ENCODE measurements at places on chromosomes 2 and 18.

DNA sequence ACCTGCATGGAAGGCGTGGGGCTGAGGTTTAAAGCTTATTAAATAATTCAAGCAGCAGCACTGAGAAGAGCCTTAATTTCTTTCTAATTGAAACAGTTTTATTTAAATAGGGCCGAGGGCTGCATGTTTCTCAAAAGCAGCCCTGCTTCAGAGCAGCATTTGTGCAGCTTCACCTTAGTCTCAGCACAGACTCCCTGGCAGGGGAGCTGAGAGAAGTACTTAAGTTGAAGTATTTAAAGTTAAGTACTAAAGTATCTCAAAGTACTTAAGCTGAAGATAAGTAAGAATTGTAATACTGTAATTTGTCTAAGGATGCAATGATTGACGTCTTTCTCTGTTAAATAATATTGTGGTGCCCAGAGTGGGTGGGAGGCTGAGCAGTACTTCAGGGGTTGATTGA is 31.4 kb downstream of the IMPA2 start:
- DNase-seq: no peak

DNA sequence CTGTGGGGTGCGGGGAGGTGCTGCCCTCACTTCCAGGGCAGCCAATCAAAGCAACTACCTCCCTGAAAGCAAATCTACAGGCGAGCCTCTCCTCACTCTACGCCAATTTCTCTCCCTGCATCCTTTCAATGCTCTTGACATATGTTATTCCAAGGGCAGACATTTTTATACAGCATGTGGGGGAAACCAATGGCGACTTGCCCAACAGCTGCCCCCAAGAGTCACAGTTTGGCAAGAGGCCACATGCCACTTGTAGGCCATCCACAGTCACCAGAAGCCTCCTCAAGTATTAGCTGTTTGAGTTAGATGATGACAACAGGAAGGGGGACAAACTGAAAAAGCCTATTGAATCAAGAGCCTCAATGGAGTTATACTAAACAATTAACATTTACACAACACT is 114.6 kb downstream of the MYO5B start:
- no peak for DNase-seq

DNA sequence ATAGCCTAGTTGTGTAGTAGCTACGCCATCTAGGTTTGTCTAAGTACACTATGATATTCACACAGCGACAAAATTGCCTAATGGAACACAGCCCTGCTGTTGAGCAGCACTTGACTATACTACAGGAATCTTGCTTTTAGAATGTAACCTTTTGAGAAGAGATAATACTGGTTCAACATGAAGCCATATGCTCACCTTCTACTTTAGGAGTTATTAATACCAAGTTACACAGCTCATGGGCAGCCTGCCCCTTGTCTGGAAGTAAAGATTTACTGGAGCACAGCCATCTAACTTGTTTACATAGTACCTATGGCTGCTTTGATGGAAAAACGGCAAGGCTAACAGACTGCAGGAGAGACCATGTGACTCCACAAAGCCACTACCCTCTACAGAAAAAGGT is 174.8 kb downstream of the DYM start:
- DNase-seq: no peak

GRCh38 chr18:3652380-3653262 is 202.6 kb downstream of the TGIF1 start:
- peak; percentile 95 for DNase-seq

DNA sequence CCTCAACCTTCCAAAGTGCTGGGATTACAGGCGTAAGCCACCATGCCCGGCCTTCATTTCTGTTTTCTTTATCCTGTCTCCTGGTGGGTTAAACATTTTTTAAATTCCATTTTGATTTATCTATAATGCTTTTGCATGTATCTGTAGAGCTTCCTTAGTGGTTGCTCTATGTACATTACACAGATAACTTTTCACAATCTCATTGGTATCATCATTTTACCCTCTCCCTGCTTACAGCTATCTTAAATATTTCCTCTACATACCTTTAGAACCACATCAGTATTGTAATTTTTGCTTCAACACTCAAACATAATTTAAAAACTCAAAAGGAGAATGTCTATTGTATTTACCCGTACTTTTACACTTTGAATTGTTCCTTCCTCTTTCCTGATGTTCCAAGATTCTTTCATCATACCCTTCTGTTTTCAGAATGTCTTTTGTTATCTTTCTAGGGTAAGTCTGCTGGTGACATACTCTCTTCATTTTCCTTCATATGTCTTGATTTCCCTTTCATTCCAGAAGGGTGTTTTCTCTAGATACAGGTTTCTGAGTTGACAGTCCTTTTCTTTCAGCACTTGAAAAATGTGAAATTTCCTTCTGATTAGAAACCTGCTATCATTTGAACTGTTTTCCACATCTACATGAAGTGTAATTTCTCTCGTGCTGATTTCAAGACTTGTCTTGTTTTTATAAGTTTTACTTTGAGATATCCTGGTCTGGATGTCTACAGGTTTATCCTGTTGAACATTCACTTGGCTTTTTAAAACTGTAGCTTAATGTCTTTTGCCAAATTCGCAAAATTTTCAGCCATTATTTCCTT is 21.9 kb downstream of the PPP3R1 start:
- peak; percentile 16 for DNase-seq

GRCh38 chr18:13397504-13398163 is 179.1 kb downstream of the LDLRAD4 start:
- no peak for DNase-seq

DNA sequence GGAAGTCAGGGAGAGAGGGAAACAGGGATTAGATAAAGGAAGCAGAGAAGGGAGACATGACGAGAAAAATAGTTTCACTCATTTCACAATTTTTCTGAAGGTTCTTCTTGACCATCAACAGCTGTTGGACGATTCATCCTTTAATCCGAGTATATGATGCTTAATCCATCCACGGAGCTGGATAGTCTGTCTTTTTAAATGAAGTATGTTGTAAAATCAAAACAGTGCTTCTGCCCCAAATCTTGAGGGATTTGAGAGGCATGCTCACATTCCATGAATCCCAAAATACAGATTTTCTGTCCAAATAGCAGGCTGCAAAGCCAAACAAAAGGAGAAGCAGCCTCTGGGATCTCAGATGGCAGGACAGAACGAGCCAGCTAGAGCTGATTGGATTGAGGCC is 47.5 kb downstream of the EPAS1 start:
- DNase-seq: no peak

- no peak for DNase-seq
Measured at GRCh38 chr2:234725528-234726264, 226.1 kb upstream of the SH3BP4 start.

DNA sequence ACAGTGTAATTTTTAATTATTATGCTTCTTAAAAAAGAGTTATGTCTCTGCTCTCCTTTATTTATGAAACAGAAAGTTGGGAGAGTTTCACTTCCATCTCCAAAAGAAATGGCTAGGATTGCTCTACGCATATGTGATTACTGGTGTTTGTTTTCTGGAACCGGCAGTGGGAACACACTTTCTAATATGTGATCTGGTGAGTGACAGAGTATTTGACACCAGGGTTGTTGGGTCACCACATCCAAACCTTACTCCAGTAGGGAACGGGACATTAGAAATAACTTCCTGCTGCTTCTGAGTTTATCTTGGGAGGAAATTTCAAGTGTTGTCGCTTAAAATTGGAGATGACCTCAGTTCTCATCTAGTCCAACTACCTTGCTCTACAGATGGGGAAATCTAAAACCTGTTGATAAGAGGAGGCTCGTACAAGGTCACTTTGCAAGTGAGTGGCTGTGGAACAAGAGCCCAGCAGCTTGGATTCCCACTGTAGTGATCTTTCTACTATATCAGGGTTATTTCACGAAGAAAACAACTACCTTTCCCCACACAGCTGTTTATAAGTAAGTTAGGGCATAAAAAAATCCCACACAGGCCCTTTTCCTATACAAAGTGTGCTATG is 108.5 kb downstream of the TTC32 start:
- no peak for DNase-seq

DNA sequence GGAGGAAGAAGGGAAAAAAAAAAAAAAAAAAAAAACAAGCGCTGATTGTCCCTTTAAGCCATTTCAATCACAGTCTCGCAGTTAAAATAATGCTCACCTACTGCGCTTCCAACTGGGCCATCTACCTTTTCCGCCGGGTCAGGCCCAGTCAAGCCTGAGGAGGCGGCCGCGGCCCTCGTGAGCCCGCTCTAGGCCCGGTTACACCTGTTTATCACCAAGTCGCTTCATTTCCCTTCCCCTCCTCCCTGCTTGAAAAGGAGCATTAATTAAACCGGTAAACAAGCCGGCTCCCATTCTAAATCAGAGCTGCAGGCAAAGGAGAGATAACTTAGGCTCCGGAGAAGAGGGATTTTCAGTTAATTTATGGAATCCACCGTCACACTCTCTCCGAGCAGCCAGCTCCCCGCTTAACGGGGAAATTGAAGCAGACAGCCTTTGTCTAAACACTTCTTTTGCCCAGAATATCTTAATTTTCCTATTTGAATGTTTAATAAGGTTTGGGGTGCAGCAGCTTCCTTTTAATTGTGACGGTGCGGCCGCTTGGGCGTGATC is 140.1 kb upstream of the SIX3 start:
- DNase-seq: no peak

DNA sequence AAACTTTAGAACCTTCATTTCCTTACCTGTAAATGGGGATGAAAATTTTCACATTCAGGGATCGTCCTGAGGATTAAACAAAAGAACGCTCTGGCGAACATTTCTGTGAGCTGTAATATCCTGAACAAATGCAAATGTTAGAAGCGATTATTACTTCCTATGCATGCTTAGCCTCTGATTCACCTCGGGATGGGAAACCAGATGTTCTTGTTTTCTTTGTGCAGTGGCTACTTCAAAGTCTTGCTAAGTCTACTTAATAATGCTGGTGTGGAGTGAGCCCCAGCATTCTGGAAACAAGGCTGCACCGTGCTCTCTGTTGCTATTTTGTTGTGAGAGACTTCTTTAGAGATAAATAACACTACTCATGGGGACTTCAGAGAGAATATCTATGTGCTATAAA is 119.1 kb upstream of the PELI1 start:
- no peak for DNase-seq

DNA sequence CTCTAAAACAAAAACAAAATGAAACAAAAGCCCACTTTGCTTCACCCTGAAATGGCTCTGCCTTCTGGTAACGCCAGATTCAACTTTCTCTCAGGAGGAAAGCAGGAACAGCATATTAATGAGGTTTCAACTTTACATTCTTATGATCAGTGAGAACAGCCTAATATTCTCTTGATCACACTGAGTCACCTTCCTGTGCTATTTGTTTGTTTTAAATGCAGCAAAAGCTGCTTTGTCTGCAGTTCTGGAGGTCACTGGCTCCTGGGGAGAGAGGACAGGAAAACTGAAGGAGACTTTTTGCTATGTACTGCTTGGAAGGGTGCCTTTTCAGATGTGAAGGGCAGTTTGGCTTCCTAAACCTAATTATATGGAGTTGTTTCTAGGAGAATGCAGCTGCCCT is 48.1 kb downstream of the MAIP1 start:
- no peak for DNase-seq

GRCh38 chr2:221444106-221444505 is 128.0 kb downstream of the EPHA4 start:
- DNase-seq: no peak

GRCh38 chr2:175709248-175709647 is 292.8 kb downstream of the LNPK start:
- no peak for DNase-seq

DNA sequence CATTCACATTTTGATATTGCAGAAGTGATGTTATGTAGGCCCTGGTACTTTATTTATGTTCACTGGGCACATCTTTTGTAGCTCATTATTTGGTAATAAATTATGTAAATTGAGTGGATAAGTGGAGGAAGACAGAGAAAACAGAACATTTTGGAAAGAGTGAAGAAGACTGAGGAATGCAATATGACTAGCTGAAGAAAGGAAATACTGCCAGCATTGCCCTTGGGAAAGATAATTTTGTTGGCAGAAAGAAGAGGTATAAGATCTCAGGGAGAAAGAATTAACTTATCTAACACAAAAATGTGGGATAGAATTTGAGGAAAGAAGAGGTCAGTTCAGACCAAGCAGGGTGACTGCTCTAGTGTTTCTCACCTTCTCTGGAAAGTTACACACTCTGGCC is 118.8 kb downstream of the TTC27 start:
- DNase-seq: no peak

DNA sequence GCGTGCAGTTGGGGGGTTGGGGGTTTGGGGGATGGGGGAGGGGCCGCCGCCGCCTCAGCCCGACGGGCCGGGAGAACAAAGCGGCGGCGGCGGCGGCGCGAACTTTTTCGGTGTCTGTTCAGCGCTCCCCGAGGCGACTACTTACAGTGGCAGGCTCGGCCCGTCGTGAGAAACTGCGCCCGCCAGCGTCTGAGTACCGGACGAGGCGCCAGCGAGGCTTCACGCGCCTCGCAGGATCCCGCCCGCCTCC is 172 bp downstream of the PRKD3 start:
- DNase-seq: no peak

- DNase-seq: no peak
Measured at GRCh38 chr2:226115102-226115831, 684.4 kb downstream of the IRS1 start.

- no peak for DNase-seq
Measured at GRCh38 chr2:21331625-21332370, 208.0 kb downstream of the TDRD15 start.

DNA sequence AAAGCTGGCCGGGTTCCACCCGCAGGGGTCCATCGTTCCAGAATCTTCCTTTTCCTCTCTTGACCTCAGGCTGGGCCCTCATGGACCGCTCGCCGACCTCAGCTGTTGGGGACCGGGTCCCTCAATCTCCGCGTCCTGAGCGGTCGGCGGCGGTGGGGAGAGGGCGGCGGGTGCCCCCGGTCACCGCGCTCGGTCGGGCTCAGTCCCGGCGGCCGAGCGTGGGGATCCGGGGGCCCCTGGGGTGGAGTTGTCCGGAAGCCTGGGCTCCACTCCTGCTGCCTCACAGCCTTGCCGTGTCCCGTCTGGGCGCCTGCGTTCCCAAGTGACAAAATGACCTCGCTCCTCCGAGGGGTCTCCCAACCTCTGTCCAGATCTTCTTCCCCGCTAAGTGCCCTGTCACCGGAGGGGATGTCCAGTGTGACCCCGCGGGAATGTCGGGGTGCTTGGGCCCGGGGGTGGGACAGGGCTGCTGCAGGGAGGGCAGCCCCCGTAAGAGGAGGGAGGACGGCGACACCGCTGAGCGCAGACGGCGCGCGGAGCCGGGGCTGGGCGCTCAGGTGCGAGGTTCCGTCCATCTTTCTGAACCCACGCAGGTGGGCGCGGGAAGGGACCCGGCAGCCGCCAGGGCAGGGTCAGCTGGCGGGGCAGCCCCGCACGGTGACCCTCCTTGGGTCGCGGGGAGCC is 16.0 kb upstream of the E2F6 start:
- no peak for DNase-seq

DNA sequence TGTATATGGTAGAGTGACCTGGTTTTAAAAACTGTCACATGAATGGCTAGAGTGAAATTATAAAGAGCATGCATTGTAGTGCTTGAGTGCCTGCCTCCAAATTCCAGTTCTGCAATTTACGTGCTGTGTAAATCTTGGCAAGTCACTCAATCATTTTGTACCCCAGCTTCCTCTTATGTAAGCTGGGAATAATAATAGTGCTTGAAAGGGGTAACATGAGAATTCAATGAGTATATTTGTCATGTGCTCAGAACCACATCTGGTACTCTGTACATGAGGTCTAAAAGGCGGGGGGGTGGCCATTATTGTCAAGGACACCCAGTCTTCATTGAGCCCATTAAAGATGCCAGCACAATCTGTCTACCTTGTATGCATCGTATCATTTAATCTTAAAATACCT is 214.8 kb downstream of the MC4R start:
- no peak for DNase-seq

GRCh38 chr18:33288082-33288716 is 152.3 kb downstream of the CCDC178 start:
- no peak for DNase-seq
